Suppressor macrophage (primary cell): ENCODE measurements at places on chromosomes 1 and 21.
A peak's percentile ranks its signal among the peaks of the same experiment; 100 is the strongest.

- DNase-seq, result no peak
Measured at GRCh38 chr1:113793878-113794834, 18.1 kb downstream of the RSBN1 start.

- DNase-seq, result no peak
Measured at GRCh38 chr1:160094806-160095205, 3.6 kb downstream of the IGSF8 start.

GRCh38 chr1:21814981-21815582, 3.0 kb downstream of the LDLRAD2 start:
- peak; percentile 3 for DNase-seq

GRCh38 chr1:225815526-225816178, 5.7 kb downstream of the EPHX1 start:
- no peak for DNase-seq

DNA sequence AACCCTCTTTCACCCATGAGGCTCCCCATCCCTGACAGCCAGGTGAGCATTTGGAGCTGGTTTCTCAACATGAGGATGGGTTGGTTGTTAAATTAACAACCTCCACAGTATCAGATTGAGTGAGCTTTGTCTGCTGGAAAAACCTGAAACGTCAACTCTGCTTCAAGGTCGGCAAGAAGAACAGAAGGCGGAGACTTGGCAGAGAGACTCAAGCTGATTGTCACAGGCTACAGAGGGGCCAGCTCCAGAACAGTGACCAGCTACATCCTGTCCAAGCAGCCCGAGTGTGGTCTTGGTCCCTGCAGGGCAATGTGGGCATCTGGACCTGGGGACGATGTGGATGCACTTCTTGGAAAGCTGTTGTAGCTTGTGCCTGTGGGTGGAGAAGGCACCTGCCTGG, 36.6 kb upstream of the TMEM51 start:
- no peak for DNase-seq

- no peak for DNase-seq
Measured at GRCh38 chr1:2583331-2583791, 3.2 kb upstream of the PRXL2B start.

DNA sequence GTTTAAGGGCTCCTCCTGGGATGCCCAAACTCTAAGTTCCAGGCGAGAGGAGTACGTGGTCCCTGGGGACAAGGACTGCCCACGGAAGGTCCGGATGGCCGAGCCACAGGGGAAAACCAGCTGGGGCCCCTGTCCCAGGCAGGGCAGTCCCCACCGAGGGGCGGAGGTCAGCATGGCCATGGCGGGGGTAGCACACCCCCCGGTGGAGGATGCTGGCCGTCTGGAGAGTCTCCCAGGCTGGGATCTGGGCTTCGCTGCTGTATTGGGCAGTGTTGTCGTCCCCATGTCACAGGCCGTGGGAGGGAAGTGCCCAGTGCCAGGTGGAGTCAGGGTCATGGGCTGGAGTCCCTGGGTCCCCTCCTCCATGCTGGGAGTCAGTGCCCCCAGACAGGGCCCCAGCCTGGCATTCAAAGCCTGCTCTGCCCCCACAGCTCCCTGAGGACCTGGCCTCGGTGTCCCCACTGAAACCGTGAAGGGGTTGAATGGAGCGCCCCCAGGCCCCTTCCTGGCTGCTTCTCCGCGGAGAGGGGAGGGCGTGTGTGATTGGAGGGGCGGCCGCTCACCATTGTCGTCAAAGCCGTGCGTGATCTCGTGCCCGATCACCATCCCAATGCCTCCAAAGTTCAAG, 6.8 kb downstream of the PRXL2B start:
- no peak for DNase-seq

- no peak for DNase-seq
Measured at GRCh38 chr1:8359617-8360481, 41.9 kb downstream of the SLC45A1 start.

DNA sequence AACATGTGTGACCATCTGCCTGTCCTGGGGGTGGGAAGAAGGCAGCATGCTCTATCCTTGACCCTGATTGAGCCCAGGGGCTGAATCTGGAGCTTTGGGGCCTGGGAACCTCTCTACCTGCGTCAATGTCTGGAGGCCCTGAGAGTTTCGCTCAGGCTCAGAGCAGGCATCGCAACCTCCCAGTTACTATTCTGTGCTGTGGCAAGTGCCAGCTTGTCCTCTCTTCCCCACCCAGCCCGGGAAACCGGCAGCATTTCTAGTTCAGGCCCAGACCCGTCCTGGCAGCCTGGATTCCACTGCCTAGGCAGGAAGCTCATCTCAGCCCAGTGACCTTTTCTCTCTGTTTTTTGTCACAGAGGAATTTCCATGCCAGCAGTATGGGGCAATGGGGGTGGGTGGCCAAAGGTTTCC, 10.0 kb upstream of the IRF6 start:
- DNase-seq, result no peak
